ENCODE measurements at places on chromosomes 5 and 9.

DNA sequence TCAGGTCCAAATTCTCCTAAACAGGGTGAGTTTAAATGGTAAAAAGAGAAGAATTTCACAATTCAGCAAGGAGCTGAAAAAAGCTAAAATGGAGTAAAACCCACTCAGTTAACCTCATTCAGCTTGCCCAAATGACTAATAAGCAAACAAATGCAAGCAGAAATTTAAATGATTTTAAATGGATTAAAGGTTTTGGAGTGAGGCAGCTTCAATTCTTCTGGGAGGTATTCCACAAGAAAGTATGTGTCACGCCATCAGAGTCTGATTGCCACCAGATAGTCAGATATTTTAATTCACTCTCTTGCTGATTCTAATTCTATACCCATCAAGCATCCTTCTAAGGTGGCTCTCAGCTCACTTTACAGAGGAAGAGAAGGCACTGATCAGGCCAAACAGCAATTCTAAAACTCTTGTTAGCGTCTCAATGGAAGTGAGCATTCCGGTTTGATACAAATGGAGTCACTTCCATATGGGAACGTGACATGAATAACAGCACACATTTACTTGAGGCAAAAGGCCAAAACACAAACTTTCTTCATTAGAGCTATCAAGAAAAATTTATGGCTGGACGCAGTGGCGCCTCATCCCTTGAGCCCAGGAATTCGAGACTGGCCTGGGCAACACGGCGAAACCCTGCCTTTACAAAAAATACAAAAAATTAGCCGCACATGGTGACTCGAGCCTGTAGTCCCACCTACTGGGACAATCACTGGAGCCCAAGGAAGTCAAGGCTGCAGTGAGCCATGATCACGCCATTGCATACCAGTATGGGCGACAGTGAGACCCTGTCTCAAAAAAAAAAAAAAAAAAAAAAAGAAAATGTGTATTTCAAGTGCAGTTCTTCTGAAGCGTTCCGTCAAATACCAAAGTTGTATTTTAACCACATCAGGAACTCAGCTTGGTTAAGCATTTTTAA lies 2.0 kb downstream of the CLK4 start:
- no peak for DNase-seq

DNA sequence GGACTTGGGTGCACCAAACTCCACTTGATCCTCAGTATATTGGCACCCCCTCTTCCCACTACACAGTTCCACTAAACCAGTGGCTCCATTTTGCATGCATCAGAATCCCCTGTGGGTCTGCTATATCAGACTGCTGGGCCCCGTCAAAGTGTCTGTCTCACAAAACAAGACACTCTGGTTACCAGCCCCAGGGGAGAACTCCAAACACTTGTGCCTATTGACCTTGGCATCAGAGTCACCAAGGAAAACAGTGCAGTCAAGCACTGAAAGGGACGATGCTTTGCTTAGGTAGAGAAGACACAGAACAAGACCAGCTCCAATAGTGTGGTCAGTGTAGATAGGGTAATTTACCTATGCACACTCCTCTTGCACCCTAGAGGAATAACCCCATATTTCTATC lies 205.8 kb upstream of the RAI14 start:
- no peak for DNase-seq

- no peak for DNase-seq
Measured at GRCh38 chr5:8382456-8382855, 513.5 kb downstream of the MTRR start.

DNA sequence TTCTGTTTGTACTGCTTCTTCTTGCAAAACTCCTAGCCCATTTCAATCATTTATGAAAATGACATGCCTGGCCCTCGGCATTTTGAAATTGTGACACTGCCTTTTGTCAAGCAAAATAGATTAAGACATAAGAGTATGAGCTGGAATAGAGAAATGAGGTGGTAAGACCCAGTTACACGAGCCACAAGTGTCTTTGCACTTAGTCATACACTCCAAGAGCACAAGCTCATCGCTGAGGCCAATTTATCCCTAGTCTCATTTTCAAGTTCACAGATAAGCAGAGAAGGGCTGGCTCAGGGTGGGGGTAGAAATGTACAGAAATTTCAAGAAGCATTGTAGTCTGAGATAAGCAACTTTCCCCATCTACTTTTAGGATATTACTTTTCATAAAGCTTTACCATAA lies 40.6 kb upstream of the MAP1B start:
- no peak for DNase-seq

- no peak for DNase-seq
Measured at GRCh38 chr9:36263683-36264082, 5.4 kb upstream of the GNE start.

GRCh38 chr5:4387290-4387689 lies 752.8 kb upstream of the ADAMTS16 start:
- no peak for DNase-seq

GRCh38 chr5:126780165-126780827 lies 3.4 kb downstream of the LMNB1 start:
- no peak for DNase-seq

DNA sequence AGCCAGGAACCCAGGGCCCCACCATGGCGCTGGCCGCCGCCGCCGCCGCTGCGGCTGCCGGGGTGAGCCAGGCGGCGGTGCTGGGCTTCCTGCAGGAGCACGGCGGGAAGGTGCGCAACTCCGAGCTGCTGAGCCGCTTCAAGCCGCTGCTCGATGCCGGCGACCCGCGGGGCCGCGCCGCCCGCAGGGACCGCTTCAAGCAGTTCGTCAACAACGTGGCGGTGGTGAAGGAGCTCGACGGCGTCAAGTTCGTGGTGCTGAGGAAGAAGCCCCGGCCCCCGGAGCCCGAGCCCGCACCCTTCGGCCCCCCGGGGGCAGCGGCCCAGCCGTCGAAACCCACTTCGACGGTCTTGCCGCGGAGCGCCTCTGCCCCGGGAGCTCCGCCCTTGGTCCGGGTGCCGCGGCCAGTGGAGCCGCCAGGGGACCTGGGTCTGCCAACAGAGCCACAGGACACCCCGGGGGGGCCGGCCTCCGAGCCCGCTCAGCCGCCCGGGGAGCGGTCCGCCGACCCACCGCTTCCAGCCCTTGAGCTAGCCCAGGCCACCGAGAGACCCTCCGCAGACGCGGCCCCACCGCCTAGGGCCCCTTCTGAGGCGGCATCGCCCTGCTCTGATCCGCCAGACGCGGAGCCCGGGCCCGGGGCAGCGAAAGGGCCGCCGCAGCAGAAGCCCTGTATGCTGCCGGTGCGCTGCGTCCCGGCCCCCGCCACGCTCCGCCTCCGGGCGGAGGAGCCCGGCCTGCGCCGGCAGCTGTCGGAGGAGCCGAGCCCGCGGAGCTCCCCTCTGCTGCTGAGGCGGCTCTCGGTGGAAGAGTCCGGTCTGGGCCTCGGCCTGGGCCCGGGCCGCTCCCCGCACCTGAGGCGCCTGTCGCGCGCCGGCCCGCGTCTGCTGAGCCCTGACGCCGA lies 749 bp downstream of the SOWAHA start:
- peak; percentile 66 for DNase-seq

DNA sequence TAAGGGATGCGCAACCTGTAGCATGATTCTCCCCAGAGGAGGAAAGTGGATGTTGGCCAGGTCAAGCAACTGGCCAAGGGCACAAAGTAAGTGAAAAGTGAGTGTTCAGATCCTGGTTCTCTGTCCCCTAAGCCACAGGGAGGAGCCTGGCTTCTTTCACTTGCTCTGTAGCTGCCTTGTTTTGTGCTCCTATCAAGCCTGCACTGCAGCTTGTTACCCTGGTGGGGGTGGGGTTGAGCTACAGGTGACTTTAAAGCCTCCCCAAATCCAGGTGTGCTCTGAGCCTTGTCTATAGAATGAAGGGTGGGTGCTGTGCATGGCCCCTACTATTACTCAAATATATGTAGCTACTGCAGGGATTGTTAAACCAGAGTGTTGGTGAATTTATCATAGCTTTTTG lies 32.9 kb downstream of the RALGPS1 start:
- DNase-seq: no peak

GRCh38 chr9:109499093-109499630 lies 1.1 kb upstream of the PTPN3 start:
- DNase-seq: no peak

DNA sequence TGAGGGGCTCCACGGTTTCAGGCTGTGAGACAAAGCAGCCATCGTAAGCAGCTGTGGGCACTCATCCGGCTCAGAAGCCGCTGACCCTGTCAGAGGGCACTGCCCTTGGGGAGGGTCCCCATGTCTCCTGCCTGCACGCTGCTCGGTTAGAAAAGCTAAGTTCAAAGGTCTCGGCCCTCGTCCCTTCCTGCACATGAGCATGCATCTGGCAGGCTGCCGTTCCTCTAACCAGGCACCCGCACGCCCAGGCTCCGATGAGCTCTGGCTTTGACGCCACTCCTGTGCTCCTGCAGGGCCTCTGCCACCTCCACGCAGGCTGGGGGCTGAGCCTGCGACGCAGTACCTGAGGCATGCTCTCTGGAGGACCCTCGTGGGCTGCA lies 51.3 kb downstream of the NKD2 start:
- no peak for DNase-seq

DNA sequence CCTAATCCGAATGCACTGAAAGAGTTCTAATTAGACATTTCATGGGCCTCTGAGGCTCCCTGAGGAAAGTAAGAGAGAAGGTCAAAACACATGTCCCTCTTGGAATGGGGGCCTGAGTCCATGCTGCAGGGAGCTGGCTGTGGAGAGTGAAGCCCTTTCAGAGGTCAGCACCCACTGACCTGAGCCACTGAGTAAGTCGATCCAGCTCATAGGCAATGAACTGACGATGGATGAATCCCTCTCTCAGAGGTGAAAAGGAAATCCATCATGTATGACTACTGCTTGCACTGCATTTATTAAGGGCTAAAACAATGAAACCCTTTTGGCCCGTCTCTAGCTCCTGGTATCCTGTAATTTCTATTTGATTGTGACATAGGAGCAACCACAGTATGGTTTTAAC lies 288.9 kb upstream of the VLDLR start:
- DNase-seq: no peak

GRCh38 chr9:83281306-83282255 lies 218.6 kb upstream of the RASEF start:
- no peak for DNase-seq

- DNase-seq: no peak
Measured at GRCh38 chr5:98372351-98372750, 401.1 kb upstream of the RGMB start.

- no peak for DNase-seq
Measured at GRCh38 chr5:181223729-181224389, 778 bp downstream of the TRIM41 start.

DNA sequence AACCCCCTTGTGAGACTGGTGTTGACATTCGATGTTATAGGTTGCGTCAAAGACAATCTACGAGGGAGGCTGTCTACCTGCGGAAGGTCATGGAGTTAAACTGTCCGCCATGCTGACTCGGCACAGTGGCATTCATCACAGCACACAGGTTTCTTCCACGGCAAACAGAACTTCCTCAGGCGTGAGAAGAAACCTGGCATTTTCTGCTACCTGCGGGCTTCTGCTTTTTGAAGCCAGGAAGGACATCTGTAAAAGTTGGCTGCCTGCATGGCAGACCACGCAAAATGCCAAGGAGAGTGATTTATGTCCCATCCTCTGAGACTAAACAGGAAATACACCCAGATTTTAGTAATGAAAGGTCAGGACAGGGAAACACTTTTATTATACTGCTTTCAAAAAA lies 809.8 kb upstream of the NUDT12 start:
- no peak for DNase-seq

- no peak for DNase-seq
Measured at GRCh38 chr5:71907608-71908145, 188.6 kb downstream of the CARTPT start.

DNA sequence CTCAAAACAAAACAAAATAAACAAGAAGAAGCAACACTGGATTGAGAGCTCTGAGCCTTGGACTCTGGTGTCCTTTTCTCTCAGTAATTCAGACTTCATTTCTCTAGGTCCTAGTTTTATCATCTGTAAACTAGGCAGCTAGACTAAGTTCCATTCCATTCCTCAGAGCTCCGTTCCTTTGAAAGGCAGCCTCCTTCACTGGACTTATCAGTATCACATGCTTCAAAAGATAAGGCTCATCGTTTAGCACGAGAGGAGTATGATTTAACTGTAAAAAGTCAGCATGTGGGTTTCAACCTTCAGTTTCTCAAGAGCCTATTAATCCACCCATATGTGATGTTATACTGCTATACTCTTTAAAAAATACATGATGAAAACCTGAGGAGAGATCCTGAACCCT lies 1.6 kb downstream of the ATP10B start:
- no peak for DNase-seq

DNA sequence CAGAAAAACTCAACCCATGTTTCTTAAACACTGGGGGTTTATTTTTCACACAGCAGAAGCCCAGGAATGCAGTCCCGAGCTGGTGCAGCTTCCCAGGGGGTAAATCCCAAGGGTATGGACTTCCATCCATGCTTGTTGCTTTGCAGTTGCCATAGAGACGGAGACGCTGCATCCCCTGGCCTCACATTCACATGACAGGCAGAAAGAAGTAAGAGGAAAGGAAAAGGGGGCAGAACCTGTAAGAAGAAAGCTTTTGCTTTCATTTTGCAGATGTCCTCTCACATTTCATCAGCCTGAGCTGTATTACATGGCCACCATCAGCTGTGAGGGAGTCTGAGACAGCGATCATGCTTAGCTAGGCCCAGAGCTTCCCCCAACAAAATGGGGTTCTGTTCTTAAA lies 321.0 kb downstream of the AGTPBP1 start:
- DNase-seq: no peak

- DNase-seq: no peak
Measured at GRCh38 chr9:19630760-19631159, 158.1 kb downstream of the SLC24A2 start.

- no peak for DNase-seq
Measured at GRCh38 chr5:78734094-78734845, 85.7 kb upstream of the LHFPL2 start.

DNA sequence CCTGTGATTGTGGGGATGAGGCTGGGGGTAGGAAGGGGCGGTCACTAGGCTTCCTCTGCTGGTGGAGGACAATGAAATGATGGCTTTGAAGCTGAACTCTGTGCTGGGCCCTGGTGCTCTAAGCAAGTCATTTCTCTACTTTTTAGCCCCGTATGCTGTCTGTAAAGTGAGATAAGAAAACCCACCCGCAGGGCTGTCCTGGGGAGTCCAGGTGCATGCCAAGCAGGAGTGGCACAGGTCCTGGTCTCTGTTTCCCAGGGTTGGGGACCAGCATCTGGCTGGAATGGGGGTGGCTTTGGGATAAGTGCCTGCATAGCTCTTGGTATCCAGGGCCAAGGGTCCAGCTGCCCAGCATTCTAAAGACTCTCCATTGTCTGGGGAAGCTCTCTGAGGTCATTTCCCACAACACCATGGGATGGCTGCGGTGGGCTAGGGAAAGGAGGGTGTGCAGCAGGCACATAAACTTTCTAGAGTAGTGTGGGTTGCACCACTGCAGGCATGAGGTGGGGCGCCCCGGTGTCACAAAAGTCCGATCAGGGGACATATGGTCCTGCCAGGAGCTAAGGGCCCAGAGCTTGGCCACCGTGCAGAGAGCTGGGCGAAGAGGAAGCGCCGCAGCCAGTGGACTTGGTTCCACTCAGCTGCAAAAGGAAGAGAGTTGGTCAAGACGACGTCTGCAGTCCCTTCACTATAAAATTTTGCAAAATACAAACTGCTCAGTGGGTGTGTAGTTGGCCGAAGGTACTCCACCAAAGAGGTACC lies 25.6 kb upstream of the GTF3C5 start:
- no peak for DNase-seq

All from GM12892 (cell line).